Stimulated activated CD4-positive, alpha-beta T cell treated with anti-CD3 and anti-CD28 coated beads, Interleukin-2, amount 100 ng/mL, for 4 hours (primary cell): ENCODE measurements at places on chromosomes 16 and 17.

DNA sequence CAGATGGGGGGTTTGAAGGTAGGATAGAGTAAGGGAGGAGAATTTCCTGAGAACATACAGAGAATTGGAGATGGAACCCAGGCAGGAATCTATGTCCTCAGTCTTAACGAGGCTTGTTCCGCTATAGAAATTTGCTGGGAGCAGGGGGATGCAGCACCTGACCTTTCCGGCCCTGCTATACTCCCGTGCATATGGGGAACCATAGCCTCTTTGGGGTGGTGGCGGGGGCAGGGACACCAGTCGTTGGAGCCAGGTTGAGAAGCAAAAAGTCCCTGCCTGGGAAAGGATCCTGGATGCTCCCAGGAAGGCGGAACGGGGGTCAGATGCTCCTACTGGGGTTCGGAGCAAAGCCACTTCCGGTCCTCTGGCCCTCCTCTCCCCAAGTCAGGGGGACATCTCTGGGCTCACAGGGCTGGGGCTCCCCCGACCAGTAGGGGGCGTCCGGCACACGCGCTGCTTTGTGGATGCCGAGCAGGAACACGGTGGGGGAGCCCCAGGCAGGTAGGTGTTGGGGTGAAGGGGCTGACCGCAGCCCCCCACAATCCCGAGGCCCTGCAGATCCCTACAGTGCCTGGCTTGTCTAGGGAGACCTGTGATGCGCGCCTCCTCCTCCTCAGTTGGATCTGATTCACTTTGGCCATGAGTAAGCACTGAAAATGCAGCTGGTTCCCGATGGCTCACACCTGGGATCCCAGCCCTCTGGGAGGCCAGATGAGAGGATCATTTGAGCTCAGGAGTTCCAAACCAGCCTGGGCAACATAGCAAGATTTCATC lies 15.5 kb upstream of the TFAP4 start:
- peak; percentile 68 for DNase-seq

DNA sequence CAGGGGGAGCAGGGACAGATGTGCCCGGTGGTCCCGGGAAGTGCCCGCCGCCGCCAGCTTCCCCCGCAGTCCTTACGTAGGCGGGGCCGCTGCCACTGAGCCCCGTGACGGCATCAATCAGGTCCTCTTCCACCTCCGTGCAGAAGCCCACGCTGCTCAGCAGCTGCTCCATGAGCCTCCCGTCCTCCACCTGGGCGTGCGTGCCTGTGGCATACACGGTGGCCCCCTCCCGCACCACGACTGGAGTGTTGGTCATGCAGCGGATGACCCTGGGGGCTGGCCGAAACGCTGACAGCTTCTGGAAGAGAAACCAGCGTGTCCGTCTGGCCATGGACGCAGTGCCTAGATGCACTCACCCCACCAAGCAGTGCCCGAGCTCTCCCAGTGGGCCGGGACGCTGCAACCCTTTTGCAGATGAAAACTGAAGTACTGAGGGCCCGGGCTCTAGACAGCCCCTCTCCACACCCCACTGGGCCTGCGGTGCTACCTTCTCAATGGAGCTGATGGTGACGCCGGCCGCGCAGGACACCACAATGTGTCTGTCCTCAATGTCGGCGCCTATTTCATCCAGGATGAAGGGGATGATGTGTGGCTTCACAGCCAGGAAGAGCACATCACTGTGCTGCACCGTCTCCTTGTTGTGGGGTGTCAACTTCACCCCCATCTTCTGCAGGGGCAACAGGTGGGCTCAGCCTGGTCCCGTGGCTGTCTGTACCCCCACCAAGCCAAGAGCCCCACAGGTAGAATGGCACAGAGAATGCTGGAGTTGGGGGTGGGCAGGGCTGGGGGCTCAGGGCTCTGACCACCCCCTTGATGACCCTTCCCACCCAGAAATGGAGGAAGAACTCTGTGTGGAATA lies 2.0 kb downstream of the PYCR1 start:
- no peak for DNase-seq

DNA sequence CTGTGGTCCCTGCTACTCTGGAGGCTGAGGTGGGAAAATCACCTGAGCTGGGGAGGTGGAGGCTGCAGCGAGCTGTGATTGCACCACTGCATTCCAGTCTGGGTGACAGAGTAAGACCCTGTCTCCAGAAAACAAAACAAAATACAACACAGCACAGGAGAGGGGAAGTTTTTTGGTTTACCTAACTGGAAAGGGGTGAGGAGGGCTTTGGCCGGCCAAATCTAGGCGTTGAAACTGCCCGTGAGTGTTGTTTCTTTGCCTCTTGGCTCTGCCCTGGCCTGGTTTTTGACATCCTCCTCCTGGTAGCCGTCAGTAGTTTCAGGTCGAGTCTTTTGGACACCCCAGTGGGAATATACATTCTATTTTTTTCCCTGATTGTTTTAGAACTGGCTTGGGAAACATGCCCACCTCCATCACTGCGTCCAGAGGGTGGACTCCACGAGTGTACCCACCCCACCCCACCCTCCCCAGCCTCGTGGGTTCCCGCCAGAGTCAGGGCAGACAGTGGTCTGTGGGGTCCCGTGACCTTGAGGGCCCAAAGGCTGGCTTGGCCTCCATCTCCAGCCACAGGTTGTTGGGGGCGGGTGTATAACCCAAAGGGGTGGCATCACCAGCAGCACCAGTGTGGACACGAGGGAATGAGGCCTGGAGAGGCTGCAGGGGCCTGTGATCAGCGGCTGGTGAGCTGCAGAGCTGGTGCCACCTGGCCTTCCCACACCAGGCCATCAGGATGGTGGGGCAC lies 42.7 kb downstream of the NT5M start:
- DNase-seq, result no peak

DNA sequence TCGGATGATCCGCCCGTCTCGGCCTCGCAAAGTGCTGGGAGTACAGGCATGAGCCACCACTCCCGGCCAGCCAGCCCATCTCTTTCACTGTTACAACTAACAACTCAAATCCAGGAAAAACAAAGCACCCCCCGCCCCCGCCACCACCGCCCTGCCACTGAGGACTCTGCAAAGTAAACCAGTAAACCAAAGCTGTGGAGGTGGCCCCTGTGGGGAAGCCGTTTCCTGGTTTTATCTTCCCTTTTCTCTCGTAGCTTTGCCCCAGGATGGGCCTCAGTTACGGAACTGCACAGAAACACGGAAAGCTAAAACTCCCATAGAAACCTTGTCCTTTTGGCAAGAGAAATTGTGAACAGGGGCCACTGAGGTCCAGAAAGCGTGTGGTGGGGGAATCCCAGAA lies 17.5 kb downstream of the CHMP6 start:
- no peak for DNase-seq

DNA sequence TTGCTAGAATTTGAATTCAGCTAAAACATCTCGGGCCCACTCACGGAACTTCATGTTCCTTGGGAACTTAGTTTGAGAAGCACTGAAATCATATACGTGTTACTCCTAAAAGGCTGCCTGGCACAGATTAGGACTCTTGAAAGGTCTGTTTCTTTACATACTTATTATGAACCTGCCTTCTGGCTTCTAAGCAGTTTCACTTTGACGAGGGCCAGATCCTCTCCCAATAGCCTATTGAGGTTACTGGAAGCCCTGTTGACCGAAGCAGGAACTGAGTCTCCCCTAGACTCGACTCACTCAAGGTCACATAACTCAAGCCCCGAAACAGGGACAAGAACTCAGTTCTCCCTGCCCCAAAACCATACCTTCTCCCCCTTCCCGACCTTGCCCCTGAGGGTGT lies 121.9 kb upstream of the PLCG2 start:
- no peak for DNase-seq

DNA sequence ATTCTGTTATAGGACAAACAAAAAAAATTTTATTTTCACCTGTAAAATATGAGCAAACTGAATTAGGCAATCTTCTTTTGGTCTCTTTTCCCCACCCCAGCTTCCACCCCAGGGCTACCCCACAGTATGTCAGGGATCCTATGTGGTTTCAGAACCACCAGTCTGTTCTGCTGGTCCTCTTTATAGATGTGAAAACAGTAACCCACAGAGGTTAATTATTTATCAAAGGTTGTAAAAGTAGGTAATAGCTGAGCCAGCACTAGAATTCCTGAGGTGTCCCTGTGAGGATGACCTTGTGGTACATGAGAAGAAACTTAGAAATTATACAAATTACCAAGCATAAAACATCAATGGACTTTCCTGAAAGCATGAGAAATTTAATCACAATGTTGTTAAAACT lies 428.7 kb downstream of the CNTNAP4 start:
- no peak for DNase-seq

GRCh38 chr17:36722121-36722902 lies 120.9 kb downstream of the MRM1 start:
- peak; percentile 70 for DNase-seq

- DNase-seq, result no peak
Measured at GRCh38 chr17:19376811-19377210, 1.5 kb upstream of the MAPK7 start.

- no peak for DNase-seq
Measured at GRCh38 chr16:68848786-68849185, 5.5 kb downstream of the TANGO6 start.

GRCh38 chr17:59791603-59792457 lies 84.4 kb downstream of the VMP1 start:
- no peak for DNase-seq

- no peak for DNase-seq
Measured at GRCh38 chr16:49343291-49343690, 30.3 kb upstream of the C16orf78 start.

DNA sequence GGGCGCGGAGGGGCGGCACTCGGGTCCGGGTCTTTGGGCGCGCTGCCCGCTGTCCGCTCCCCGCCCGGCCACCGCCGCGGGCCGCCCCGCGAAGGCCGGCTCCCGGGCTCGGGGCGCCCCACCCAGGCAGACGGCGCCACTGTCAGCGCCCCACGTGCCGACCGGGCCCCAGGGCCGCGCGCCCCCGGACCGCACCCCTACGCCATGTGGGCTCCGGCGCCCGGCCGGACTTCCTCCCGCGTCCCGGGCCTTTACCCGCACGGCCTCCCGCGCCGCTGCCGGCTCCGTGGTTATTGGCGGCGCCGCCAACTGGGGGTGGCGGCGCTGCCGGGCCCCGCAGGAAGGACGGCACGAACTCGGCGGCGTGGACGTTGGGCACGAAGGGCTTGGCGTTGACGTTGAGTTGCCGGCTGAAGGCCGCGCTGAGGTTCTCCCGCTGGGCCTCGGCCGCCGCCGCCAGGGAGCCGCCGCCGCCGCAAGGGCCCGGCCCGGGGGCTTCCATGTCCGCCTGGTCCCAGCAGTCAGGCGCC lies 577 bp downstream of the GSPT1 start:
- peak; percentile 16 for DNase-seq

DNA sequence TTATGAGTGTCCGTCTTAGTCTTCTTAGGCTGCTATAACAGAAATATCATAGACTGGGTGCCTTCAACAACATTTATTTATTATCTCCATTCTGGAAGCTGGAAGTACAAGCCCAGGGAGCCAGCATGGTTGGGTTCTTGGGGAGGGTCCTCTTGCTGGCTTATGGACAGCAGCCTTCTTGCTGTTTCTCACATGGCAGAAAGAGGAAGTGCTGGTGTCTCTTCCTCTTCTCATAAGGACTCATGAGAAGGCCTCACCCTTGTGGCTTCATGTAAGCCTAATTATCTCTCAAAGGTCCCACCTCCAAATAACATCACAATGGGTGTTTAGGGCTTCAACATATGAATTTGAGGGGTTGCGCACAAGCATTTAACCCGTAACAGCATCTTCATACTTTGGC lies 207.0 kb upstream of the COX10 start:
- DNase-seq, result no peak

- peak; percentile 12 for DNase-seq
Measured at GRCh38 chr16:77171745-77172635, 19.0 kb upstream of the MON1B start.

DNA sequence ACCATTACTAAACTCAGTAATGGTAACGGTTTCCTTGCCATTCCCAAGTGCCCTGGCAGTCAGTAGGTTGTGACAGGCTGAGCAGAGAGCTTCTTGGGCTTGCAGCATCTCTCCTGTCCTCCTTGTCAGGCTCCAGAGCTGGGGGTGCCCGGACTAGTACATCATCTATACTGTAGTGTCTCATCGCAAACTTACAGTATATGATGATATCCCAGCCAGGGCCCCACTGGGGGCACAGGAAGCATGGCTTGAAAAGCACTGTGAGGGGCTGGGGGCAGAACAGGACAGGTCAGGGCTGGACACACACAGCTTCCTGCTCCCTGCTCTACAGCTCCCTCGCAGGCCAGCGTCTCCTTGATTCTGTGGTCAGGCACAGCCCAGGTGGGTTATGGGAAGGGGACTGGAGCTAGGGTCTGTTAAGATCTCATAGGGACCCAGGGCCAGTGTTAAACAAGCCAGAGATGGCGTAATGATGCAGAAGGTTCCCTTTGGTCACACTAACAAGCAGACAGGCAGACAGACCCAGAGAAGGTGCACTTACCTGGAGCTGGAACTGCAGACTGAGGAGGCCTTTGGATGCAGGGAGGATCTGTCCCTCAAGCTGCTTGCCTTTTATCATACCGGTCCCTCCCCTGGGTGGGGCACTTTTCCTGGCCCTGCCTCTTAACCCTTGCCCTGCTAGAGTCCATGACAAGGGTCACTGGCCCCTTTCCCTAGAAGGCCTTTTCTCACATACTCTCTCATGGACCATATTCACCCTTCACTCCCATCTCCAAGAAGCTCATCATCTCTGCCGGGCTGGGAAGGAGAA lies 6.8 kb downstream of the ERAL1 start:
- no peak for DNase-seq

DNA sequence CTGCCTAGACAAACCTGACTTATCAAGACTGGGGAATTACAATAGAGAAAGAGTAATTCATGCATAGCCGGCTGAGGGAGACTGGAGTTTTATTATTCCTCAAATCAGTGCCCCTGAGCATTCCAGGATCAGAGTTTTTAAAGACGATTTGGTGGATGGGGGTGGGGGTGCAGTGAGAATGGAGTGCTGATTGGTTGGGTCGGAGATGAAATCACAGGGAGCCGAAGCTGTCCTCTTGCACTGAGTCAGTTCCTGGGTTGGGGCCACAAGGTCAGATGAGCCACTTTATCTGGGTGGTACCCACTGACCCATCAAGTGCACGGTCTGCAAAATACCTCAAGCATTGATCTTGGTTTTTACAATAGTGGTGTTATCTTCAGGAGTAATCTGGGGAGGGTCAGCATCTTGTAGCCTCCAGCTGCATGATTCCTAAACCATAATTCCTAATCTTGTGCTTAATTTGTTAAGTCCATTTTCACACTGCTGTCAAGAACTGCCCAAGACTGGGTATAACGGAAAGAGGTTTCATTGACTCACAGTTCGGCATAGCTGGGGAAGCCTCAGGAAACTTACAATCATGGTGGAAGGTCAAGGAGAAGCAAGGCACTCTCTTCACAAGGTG lies 69.6 kb downstream of the MARF1 start:
- no peak for DNase-seq

- DNase-seq, result no peak
Measured at GRCh38 chr17:81701288-81702071, 1.7 kb upstream of the MRPL12 start.
